ENCODE measurements at places on chromosomes 7 and 10.

DNA sequence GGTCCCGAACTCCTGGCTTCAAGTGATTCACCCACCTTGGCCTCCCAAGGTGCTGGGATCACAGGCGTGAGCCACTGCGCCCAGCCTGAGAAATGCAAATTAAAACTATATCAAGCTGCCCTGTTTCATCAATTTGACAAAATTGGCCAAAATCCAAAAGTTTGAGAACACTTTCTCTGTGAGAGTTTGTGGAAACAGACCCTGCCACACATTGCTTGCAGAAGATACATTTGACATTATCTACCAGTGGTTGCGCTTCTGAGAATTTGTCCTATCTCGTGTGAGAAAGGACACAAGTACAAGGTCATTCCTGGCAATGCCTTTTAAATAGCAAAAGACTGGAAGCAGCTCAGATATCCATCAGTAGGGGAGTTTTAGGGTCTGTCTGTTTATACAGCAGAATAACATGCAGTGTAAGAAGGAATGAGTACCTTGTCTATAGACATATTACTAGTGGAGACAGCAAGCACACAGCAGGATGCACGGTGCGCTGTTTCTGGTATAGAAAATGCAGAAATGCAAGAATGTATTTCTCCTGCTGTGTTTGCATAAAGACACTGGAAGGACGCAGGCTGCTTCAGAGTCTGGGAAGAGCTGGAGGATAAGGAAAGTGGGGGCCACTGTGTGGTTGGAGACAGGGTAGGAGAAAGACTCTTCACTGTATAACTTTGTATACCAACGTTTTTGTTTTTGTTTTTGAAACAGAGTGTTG is 4.3 kb downstream of the LHPP start:
- no peaks in the 10 kb centered on the region for H3K36me3 ChIP-seq
- DNase-seq: no peak
- no peak overlapping the region for H3K4me3 ChIP-seq
- H3K27me3 ChIP-seq: no peaks in the 10 kb centered on the region
- H3K27ac ChIP-seq: no peak overlapping the region
- H3K4me1 ChIP-seq: no peaks in the 10 kb centered on the region

DNA sequence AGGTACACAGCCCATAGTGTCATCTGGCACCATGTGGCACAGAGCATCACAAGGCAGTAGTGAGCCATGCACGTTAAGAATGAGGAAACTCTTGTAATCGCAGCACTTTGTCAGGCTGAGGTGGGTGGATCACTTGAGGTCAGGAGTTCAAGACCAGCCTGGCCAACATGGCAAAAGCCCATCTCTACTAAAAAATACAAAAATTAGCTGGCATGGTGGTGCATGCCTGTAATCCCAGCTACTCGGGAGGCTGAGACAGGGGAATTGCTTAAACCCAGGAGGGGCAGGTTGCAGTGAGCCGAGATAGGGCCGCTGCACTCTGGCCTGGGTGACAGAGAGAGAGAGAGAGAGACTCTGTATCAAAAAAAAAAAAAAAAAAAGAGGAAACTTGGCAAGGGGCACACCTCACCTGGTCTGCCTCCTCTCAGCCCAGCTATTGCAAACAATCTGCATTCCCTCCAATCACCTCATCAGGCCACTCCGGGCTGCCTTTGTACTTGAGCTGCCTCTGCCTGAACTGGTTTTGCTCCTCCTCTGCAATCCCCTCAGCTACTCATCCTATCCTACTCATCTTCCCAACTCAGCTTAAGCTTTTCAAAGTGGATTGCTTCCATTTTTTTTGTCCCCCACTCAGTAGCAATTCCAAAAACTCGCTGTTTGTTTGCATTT is 46.0 kb upstream of the OPTN start:
- H3K36me3 ChIP-seq: no peaks in the 10 kb centered on the region
- H3K4me3 ChIP-seq: no peak overlapping the region
- no peak overlapping the region for H3K27ac ChIP-seq
- H3K27me3 ChIP-seq: no peaks in the 10 kb centered on the region
- DNase-seq: no peak

GRCh38 chr7:107593025-107593410 is 13.0 kb downstream of the BCAP29 start:
- H3K27me3 ChIP-seq: no peaks in the 10 kb centered on the region
- no peaks in the 10 kb centered on the region for H3K36me3 ChIP-seq

DNA sequence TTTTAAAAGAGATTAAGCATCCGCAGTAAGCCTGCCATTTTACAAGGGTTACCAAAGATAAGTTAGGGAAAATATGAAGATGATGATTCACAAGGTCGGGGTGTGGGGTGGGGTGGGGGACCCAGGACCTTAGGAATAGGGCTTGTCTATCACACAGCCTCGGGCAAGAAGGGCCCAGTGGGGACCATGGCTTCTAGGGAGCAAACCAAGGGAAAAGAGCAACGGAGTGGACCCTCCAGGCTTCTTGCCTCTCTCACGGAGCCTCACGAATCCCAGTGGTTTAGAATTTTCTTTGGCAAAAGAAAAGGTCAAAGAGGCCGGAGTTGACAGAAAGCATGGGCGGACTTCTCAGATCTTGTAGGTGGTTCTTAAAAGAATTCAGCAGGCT is 1.3 kb downstream of the PRKCQ start:
- peak overlapping the region; percentile 42 for H3K4me3 ChIP-seq
- no peak for DNase-seq

DNA sequence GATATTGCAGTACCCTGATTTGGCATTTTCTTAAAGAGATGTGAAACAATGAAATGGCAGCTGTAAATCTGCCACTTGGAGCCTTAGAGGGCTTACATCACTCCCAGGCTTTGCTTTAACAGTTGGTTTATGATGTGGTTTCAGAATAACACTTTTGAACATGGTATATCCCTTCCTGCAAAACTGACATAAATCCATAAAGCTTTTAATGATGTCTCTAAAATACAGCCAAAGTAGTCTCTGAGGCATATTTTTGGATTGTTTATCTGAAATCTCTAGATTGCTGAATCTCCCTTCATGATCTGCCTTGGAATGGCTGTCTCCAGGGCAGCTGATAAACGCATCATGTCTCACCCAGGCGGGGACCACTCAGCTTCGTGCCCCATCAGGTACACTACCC is 377.8 kb upstream of the C7orf33 start:
- no peak overlapping the region for H3K27ac ChIP-seq
- no peaks in the 10 kb centered on the region for H3K27me3 ChIP-seq
- DNase-seq: no peak
- H3K4me3 ChIP-seq: no peak overlapping the region

GRCh38 chr7:80847027-80847426 is 71.8 kb downstream of the SEMA3C start:
- no peak overlapping the region for H3K4me3 ChIP-seq
- no peaks in the 10 kb centered on the region for H3K27me3 ChIP-seq
- no peaks in the 10 kb centered on the region for H3K36me3 ChIP-seq
- H3K27ac ChIP-seq: no peak overlapping the region
- H3K4me1 ChIP-seq: no peaks in the 10 kb centered on the region

- H3K4me1 ChIP-seq: no peaks in the 10 kb centered on the region
- no peak for DNase-seq
- H3K4me3 ChIP-seq: peak overlapping the region; percentile 20
- H3K36me3 ChIP-seq: no peaks in the 10 kb centered on the region
- no peaks in the 10 kb centered on the region for H3K27me3 ChIP-seq
Observed at GRCh38 chr7:4791738-4792536, 16.5 kb downstream of the AP5Z1 start.

DNA sequence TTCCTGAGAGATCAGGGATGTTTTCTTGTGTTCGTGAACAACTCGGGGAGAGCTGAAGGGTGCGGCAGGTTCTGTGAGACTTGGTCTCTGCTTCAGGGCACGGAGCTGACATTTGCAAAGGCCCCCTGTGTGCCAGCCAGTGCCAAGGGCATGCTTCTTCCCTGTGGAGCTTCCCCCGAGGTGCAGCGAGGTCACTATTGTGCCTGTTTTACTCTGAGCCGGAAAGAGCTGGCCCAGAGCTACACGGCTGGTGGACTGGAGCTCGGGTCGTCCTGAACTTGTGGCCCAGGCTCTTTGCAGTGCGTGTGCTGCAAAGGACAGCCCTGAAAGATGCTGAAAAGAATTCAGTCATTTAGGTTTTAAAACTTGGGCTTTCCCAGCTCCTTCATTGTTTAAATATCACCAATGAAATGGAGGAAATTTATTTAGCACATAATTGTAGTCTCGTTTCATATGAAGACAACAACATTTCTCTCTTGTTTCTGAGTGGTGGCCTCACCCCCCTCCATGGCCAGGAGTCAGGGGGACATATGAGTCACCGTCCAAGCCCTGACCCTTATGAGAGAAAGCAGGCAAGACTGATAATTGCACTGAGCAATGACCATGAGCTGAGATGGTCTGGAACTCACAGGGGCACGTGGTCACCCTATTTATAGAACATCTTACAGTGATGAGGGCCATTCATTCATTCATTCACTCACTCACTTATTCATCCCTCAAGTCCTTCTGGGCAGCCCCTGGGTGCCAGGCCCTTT is 102.6 kb downstream of the PTPRE start:
- no peak overlapping the region for H3K4me3 ChIP-seq
- no peak for DNase-seq
- no peaks in the 10 kb centered on the region for H3K36me3 ChIP-seq
- H3K27me3 ChIP-seq: no peaks in the 10 kb centered on the region

DNA sequence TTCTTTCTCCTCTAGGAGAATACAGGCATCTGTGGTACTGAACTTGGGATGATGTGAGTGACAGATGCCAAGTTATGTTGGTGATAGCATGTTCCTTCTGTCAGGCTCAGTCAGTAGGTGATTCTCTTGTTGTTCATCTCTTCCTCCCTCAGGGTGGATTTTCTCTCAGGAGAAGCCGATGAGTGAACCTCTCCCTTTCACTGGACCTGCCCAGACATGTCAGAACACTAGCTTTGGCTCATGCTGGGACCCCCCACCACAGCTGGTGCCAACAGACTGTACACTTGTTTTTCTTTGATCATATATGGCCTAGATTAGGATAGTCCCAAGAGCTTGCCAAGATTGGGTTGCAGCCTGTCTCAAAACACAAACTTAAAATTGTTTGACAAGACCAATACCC is 129.4 kb downstream of the BMPER start:
- no peak for DNase-seq
- H3K4me3 ChIP-seq: no peak overlapping the region
- H3K36me3 ChIP-seq: no peaks in the 10 kb centered on the region
- no peaks in the 10 kb centered on the region for H3K4me1 ChIP-seq

DNA sequence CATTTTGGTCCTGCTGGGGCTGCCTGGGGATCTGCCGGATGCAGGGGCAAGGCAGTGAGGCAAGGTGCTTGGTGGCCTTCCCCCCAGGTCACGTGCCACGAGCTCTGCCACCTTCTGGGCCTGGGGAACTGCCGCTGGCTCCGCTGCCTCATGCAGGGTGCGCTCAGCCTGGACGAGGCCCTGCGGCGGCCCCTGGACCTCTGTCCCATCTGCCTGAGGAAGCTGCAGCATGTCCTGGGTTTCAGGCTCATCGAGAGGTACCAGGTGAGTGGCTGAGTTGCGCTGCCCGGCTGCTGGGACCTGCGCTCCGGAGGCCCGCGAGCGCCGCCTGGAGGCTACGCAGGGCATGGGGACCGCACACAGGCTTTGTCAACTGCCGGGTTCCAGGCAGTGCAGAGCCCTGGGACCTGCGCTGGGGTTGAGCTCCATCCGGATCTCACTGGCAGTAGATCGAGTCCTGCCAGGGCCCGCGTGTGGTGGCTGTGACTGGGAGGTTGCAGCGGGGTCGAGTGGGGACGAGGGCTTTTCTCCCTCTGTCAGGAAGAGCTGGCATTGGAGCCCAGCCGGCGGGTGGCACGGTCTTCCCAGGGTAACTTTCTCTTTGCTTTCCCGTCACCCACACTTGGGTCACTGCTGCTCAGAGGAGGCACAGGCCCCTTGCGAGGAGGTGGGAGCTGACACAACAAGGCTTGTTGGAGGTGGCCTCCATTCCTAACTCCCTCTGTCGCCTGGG is 21.7 kb downstream of the AMZ1 start:
- no peak overlapping the region for H3K4me3 ChIP-seq
- no peaks in the 10 kb centered on the region for H3K36me3 ChIP-seq
- no peaks in the 10 kb centered on the region for H3K27me3 ChIP-seq
- H3K27ac ChIP-seq: no peak overlapping the region

DNA sequence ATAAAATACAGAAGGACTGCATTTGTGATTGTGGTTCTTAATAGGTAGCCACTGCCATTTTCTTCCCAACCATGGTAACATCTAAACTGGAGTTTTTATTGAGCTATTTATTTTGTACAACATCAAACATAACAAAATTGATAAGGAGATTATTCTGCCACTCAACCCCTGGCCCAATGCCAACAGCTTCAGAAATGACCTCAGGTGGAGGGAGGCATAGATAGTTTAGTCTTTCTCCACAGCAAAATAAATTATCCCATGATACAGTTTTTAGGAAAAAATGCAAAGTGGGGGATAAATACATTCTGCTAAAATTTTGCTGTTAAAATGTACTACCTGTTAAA is 57.6 kb downstream of the LRRTM3 start:
- H3K27me3 ChIP-seq: no peaks in the 10 kb centered on the region
- H3K4me3 ChIP-seq: no peak overlapping the region
- no peak overlapping the region for H3K27ac ChIP-seq
- DNase-seq: no peak

DNA sequence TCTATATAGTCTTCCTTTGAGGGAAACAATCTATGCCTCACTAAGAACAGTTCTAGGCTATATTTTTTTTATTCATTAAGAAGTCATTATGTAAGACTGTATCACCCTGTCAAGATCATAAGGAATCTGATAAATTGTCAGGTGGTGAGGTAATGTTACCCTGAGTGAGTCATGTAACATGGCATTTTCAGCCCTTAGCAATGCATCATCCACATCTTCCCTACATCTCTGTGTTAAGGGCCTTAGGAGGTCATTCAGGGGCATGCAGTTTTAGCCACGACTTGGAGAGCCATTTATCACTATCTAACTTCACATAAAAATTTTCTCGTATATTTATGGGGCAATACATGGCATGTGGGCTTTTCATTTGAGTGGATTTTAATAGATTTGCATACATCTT is 924.5 kb upstream of the MBL2 start:
- H3K4me3 ChIP-seq: no peak overlapping the region
- DNase-seq: no peak
- H3K27me3 ChIP-seq: no peaks in the 10 kb centered on the region
- no peaks in the 10 kb centered on the region for H3K4me1 ChIP-seq
- no peaks in the 10 kb centered on the region for H3K36me3 ChIP-seq

DNA sequence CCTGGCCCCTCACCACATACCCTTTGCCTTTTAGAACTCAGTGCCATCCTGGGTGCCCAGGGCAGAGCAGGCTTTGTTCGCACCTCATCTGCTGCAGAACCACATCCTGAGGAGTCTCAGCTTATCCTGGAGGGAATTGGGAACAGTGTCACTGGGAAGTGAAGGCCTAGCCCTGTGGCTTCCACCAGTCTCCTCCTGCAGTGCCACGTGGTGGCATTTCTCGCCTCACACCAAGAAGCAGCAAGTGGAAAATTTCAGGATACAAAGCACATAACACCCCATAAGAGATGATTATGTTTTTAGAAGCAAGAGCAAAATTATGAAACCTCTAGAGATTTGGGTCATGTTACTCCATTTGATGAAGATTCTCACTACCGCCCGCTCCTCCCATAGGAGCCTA is 26.8 kb downstream of the UBE2D4 start:
- peaks cover 11% of the 10 kb centered on the region for H3K36me3 ChIP-seq
- no peaks in the 10 kb centered on the region for H3K4me1 ChIP-seq
- no peak overlapping the region for H3K27ac ChIP-seq
- DNase-seq: no peak

All from kidney (tissue), 22 donors.